Thoracic aorta (tissue), 2 donors: ENCODE measurements at places on chromosomes 11 and 22. TPM values are rescaled to one million over a fixed set of nuclear protein-coding genes. Genes with fewer than 3 reads are reported as not detected.

GRCh38 chr11:82606738-82607137 is 126.9 kb downstream of the FAM181B start:
- H3K27me3 ChIP-seq, result no peaks in the 10 kb centered on the region
- H3K4me1 ChIP-seq, result no peaks in the 10 kb centered on the region
- no peaks in the 10 kb centered on the region for H3K36me3 ChIP-seq

- no peak for DNase-seq
- no peak overlapping the region for H3K4me3 ChIP-seq
- peaks cover 29% of the 10 kb centered on the region for H3K4me1 ChIP-seq
- H3K27me3 ChIP-seq, result no peaks in the 10 kb centered on the region
Observed at GRCh38 chr22:21587803-21588611, 20.5 kb downstream of the UBE2L3 start.

DNA sequence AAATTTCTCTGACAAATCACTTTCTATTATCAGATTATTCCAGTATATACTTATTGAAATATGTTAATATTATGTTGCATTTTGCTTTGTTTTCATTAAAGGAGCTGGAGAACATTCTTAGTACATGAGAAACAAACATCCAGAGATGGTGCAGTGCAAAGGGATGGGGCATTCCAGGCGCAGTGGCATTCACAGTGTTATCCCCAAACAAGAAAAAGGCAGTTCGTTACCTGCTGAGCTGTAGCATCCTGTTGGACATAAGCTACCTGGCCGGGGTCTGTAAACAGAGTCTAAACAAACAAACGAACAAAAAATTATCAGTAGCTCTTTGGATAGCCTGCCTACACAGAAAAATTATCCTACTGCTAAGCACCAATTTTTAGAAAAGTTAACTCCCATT is 47.4 kb downstream of the PRDM10 start:
- H3K4me3 ChIP-seq, result no peak overlapping the region
- no peak for DNase-seq
- H3K27ac ChIP-seq, result no peak overlapping the region
- H3K4me1 ChIP-seq, result no peaks in the 10 kb centered on the region

Gene PLA2G3
- total RNA-seq, result not detected
